ENCODE measurements at places on chromosomes 5 and 9.

GRCh38 chr5:35336230-35336629, 105.9 kb upstream of the PRLR start:
- DNase-seq = no peak

GRCh38 chr5:114361724-114362196, at the start of gene KCNN2:
Gene KCNN2, plus strand, starts transcription at chr5:114362070. Its CDS starts 70 bp downstream, at chr5:114362140.
- no peak for DNase-seq

- no peak for DNase-seq
Measured at GRCh38 chr9:23850690-23851629, 24.9 kb upstream of the ELAVL2 start.

DNA sequence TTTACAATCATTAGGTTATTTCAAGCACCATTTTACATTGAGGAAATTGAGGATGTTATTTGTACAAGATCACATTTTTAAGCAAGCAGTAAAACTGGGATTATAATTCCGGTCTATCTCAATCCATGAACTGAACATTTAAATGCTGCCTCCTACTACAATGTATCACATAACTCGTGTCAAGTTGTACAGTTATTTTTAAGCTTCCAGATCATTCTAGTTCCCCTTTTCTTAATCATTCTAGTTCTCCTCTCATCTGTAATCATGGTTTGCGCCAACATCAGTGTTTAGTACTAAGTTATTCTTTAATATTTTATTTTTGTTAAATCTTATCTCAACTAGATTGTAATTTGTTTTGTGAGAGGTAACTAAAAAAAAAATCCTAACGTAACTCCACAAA, 2.4 kb upstream of the UHRF2 start:
- no peak for DNase-seq

- no peak for DNase-seq
Measured at GRCh38 chr9:135169709-135170226, 82.3 kb downstream of the OLFM1 start.

DNA sequence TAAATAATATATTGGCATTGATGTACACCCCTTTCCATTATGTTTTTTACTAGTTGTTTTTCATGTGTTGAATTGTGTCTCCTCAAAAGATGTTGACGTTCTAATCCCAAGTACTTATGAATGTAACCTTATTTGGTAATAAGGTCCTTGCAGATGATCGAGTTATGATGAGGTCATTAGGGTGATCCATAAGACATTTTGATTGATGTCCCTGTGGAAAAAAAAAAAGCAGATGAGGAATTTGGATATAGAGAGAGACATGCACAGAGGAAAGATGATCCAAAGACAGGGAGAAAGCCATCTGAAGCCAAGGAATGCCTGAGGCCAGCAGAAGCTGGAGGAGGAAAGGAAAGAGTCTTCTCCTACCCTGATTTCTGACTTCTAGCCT, 632.7 kb downstream of the TLR4 start:
- DNase-seq = no peak

DNA sequence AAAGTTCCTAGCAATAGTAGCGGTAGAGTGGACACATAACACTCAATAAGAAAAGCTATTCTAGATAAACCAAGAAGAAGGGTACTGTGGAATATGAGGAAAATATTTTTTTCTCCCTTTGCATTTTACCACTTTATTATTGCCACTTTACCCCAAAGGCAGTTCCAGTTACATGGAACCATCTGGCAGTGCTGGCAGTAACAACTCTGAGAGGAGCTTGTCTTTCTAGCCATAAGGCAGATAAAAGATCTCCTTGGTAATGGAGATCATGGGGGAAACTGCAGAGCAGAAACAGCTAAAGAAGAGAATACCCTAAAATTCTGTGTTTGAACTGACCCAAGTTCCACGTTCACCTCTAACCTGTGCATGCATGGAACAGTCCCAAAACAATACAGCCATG, 38.5 kb downstream of the UBTD2 start:
- DNase-seq = no peak

DNA sequence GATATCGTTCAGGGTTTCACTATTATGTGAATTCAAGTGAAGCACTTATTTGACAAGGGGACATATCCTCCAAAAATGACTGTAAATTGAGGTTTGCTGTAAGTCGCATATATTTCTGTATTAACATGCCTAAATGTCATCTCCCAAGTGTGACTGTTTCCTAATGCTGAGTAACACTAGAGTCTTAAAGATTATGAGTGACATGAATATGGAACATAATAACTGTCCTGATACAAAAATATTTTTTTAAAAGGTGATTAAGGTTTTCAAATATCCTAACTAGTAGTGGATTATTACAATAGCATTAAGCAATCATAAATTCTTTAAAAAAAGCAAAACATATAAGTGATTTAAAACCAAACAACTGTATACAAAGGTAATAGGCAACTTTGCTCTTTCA, 3.6 kb downstream of the NFIB start:
- no peak for DNase-seq

DNA sequence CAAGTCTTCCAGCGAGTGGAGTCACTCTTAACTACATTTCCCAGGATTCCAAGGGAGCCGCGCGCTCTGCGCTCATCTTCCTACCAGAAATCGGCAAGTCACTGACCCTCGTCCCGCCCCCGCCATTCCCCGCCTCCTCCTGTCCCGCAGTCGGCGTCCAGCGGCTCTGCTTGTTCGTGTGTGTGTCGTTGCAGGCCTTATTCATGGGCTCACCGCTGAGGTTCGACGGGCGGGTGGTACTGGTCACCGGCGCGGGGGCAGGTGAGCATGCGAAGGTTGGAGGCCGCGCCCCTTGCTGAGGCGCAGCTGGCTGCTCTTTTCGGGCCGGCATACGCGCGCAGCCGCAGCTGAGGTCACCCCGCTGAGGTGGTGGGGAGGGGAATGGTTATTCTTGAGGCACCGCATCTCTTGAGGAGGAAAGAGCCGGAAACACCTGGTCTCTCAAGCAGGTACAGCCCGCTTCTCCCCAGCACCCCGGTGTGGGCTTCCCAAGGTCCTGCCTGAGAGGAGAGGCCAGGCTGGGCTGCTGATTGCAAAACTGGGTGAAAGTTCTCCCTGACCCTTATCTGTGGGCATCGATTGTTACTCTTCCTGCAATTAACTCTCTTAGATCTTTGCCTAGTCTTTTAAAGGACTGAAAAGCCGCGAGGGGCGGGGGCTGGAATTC, at the start of gene HSD17B4:
HSD17B4 (plus strand) TSS at position 125 of the 667 bp plus-strand sequence; CDS start at position 204, 79 bp downstream.
- DNase-seq = peak; percentile 52

DNA sequence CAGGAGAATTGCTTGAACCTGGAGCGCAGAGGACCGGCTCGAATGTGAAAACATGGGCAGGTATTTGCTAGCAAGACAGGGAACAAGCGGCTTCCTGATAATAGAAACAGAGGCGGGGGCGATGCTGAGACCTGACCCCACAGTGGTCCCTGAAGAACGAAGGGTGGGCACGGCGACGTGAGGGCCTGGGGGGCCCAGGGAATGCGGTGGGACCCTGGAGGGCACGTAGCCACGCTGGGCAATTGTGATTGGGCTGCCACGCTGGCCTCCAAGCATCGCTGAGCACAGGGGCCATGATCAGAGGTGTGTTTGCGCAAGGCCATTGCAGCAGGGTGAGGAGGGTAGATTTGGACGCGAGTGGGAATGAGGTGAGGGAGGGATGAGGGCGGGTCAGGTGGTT, 30.7 kb downstream of the MED10 start:
- DNase-seq = no peak

GRCh38 chr5:91123901-91124300, 259.2 kb downstream of the ARRDC3 start:
- DNase-seq = no peak

DNA sequence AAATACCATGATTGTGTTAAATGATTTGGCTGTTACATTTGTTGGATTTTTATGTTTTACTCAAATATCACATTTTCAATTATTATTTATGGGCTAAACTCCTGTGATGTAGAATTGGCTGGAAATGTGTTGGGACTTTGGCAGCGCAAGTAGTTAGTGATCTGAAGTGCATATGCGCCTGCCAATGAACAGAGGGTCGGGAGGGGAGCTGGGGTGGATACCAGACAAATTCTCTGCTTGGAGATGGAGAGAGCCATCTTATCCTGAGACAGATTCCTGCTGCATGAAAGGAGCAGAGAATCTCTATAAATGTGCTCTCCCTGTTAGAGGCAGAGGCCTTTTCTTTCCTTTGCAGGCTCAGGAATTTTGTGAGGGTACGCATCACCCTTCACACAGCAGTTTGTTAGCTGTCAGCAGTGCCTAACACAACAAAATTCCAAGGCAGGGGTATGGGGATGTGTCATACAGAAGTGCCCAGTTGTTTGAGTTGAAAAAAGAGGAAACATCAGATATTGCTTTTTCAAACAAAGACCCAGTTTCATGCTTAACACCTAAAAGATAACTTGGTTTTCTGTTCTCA, 489.1 kb downstream of the CSNK1G3 start:
- DNase-seq = no peak

Data from activated naive CD8-positive, alpha-beta T cell treated with anti-CD3 and anti-CD28 coated beads, Interleukin-2, amount 50 U/mL, for 16 hours (primary cell).